ENCODE measurements at places on chromosomes 2 and 18. TPM values are rescaled to one million over a fixed set of nuclear protein-coding genes. Genes with fewer than 3 reads are reported as not detected.

ANKRD23 gene
- total RNA-seq = 16.5 TPM

TMEM178A gene
- 0.17 TPM for total RNA-seq

DNA sequence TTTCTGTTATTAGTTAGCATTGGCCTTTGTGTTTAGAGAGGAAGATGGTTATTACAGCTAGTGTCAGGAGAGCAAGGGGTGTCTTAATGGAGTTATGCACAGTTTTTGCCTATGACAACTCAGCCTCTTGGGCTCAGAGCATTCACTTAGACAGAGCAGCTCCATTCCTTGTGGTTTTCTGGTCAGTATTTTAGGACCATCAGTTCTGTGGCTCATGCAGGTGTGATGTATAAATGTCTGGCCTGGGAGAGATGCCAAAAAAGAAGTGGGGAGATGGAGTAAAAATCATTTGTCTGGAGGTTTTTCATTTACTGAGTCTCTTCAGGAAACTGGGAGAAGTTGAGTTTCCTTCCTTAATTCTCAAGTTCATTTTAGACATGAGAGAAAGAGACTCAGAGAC is 79.7 kb downstream of the PRKCE start:
- H3K4me3 ChIP-seq = no peak overlapping the region
- H3K36me3 ChIP-seq = no peaks in the 10 kb centered on the region
- H3K27me3 ChIP-seq = no peaks in the 10 kb centered on the region
- no peaks in the 10 kb centered on the region for H3K4me1 ChIP-seq
- H3K27ac ChIP-seq = no peak overlapping the region

MTIF2 gene
- 24.1 TPM for total RNA-seq

DNA sequence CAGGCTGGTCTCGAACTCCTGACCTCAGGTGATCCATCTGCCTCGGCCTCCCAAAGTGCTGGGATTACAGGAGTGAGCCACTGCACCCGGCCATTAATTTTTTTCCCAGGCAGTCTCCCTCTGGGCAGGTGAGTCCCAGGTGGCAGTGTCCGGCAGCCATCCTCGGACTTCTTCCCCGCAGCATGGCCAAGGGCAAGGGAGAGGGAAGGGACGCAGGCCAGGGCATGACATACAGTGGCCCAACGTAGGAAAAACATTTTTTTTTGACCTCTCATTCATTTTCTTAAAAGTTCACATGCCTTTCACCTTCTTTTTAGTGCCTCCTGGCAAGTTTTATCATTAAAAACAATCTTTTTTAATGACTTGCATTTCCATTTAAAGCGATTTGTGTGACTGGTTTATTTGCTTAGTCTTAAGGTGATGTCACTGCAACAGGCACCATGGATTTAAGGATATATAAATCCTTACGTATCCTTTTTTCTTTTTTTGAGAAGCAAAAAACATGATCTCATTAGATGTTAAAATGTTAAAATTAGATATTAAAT is 23.0 kb upstream of the ATOH8 start:
- H3K4me1 ChIP-seq = peaks cover 6% of the 10 kb centered on the region
- peaks cover 24% of the 10 kb centered on the region for H3K27me3 ChIP-seq
- H3K4me3 ChIP-seq = no peak overlapping the region
- H3K27ac ChIP-seq = no peak overlapping the region

DNA sequence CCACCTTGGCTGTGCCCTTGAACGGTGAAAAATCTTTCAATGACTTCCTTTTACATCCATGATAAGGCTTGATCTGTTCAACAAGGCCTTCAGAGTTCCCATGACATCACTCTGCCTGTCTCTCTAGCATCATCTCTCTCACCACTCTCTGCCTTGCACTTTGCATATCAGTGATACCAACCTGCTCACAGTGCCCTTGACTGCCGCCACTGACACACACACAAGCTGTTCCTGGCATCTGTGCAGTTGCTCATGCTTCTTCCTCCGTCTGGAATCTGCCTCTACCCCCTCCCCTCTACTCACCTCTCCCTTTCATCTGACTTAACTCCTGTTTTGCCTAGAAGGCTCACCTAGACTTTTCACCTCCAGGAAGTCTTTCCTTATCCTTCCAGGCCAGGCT is 79.1 kb upstream of the SEC11C start:
- H3K27me3 ChIP-seq = peaks cover 12% of the 10 kb centered on the region
- peaks cover 2% of the 10 kb centered on the region for H3K4me1 ChIP-seq
- no peak overlapping the region for H3K4me3 ChIP-seq
- H3K27ac ChIP-seq = no peak overlapping the region
- H3K36me3 ChIP-seq = no peaks in the 10 kb centered on the region
- DNase-seq = no peak

DNA sequence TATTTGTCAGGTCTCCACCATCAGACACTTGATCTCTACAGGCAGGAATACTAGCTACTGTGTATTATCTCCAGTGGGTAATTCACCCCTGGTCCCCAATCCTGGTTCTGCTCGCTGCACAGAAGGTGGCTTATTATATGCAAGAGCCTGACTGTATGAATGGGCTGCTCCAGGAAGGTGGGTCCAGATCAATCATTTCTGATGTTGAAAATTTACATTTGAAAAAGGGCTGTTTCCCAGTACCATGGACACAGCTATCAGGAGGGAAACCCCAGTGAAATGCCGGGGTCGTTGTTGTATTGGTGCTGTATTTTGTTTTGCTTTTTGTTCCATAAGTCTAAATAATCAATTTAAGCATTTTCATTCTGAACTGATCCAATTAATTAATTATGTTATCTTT is 367.6 kb downstream of the RND3 start:
- no peaks in the 10 kb centered on the region for H3K27me3 ChIP-seq
- H3K4me1 ChIP-seq = no peaks in the 10 kb centered on the region
- no peak overlapping the region for H3K4me3 ChIP-seq
- no peaks in the 10 kb centered on the region for H3K36me3 ChIP-seq
- H3K27ac ChIP-seq = no peak overlapping the region

DNA sequence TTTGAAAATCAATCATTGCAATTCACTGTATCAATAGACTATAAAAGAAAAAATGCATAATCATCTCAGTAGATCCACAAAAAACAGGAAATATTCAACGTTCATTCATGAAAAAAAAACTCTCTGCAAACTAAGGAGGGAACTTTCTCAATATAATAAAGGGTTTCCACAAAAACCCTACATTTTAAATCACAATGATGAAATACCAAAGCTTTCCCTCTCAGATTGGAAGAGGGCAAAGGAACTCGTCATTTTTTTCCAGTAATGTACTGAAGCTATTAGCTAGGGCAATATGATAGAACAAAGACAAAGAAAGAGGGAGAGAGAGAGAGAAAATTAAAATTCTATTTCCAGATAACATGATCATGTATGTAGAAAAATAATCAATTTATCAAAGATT is 167.1 kb upstream of the RBMS1 start:
- DNase-seq = no peak
- no peak overlapping the region for H3K4me3 ChIP-seq
- H3K27me3 ChIP-seq = peaks cover 18% of the 10 kb centered on the region
- no peak overlapping the region for H3K27ac ChIP-seq

SLC4A1AP gene
- total RNA-seq = 27.4 TPM

NEU4 gene
- not detected for total RNA-seq

ERBB4 gene
- not detected for total RNA-seq

DNA sequence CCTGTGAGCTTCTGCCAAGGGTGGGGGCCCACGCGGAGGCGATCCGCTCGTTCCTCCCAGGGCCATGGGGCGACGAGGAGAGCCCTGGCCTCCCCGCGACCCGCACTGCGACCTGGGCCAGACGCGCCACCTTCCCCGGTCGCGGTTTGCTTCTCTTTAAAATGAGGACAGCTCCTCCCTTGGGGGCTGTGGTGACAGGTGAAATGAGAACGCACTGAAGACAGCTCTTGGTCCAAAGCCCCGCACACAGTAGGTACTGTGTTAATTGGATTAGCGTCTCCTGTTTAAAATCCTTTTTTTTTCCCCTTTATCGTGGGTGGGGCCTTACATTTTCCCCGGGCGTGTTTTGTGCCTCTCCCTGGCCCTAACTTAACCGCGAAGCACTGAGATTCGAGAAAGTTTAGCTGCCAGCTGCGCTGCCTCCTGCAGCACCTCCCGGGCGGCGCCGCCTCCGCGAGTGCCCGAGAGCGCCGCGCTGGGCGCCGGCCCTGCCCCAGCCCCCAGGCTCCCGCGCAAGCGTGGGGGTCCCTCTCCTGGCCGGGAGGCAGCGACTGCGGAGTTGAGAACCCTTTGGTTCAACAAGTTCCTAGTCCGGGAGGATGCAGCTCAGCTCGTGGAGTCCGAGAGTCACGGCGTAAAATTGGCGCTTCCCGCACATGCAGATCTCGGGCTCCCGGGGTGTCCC is 1.1 kb downstream of the HPCAL1 start:
- H3K27ac ChIP-seq = peak overlapping the region; percentile 71
- peak overlapping the region; percentile 99 for H3K4me3 ChIP-seq
- peaks cover 55% of the 10 kb centered on the region for H3K4me1 ChIP-seq
- H3K27me3 ChIP-seq = no peaks in the 10 kb centered on the region

GALNT5 gene
- not detected for total RNA-seq

- H3K4me3 ChIP-seq = no peak overlapping the region
- peaks cover 4% of the 10 kb centered on the region for H3K27me3 ChIP-seq
- H3K4me1 ChIP-seq = no peaks in the 10 kb centered on the region
- H3K27ac ChIP-seq = no peak overlapping the region
- no peaks in the 10 kb centered on the region for H3K36me3 ChIP-seq
These were observed 234.8 kb upstream of the RAB6C start for GRCh38 chr2:129744649-129745048.

PAIP2B gene
- total RNA-seq = 4.8 TPM

DNA sequence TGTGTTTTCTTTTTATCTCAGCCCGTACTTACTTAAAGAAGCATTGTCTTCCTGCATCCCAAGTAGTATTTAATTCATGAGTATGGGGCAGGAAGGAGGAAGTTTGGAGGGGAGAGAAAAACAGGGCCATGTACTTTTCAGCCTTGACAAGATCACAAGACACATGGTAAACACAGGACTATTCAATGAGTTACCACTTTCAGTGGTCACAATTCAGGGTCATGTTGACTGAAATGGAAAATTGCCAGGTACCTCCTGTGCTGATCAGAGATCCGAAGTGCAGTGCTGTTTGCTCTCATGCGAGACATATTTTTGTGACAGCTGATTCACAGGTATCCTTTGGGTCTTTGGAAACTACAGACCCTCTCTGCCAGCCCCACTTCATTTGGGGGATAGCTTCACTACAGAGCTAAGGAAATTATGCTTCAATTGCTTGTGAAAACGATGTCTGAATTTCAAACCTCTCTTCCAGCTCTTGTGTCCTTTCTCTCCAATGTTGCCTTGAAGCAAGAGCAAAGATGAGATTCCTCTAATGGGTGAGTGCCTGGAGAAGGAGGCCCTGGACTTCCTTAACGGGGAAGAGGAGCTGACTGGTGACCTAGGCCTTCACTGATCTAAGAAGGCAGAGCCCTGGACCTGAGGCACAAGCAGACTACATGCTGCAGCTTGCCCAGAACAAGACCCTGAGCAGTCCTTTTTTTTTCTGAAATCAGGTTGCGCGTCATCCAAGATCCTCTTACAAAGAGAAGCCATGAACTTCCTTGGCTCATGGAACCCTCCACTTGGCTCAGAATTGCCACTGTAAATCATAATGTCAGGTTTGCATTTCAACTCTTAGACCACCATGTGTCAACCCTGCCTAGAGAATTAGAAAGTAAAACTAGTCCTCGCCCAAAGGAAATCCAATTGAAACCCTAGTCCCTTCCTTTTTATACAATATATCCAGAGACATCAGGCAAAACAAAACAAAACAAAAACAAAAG is 44.1 kb downstream of the EVA1A start:
- H3K36me3 ChIP-seq = no peaks in the 10 kb centered on the region
- DNase-seq = no peak
- no peak overlapping the region for H3K27ac ChIP-seq
- H3K27me3 ChIP-seq = peaks cover 3% of the 10 kb centered on the region

SLC9A4 gene
- 0.08 TPM for total RNA-seq

- H3K27me3 ChIP-seq = no peaks in the 10 kb centered on the region
- no peak for DNase-seq
- no peaks in the 10 kb centered on the region for H3K36me3 ChIP-seq
- no peak overlapping the region for H3K27ac ChIP-seq
- H3K4me3 ChIP-seq = no peak overlapping the region
- no peaks in the 10 kb centered on the region for H3K4me1 ChIP-seq
These were observed 441.7 kb downstream of the ZNF521 start for GRCh38 chr18:24910221-24910620.

All from activated naive CD8-positive, alpha-beta T cell treated with anti-CD3 and anti-CD28 coated beads, Interleukin-2, amount 10 ng/mL, durations not matched to agents 7 days and 5 days (primary cell).